Non-pigmented ciliary epithelial cell (primary cell): ENCODE measurements at places on chromosomes 7 and 10.

DNA sequence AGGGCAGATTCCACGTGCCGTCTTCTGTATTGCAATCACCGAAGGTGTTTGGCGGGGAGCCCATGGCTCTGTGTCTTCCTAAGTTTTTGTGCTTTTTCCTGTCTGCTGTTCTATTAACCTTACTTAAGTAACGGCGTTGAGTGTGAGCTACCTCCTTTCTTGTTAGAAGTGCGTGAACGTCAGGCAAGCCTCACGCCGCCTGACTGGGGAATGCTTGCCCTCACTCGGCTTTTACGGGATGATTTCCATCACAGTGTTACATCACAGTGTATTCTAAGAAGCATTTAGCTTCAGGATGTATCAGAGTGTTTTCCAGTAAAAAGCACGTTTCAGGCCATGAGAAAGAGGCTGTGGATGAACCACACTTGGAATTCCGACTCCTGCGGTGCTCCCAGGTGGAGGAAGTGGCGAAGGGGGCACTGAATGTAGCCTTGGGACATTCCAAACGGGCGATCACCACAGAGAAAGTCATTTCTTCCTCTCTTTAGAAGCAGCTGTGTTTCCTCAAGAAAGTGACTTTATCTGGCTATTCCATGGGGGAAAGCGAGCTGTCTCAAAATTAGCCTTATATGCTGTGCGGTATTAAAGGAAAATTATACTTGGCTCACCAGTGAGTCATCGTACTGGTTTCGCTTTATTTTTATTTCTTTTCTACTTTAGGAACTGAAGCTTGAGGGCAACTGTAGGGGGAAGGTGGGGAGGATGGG lies 290.7 kb downstream of the KLF6 start:
- DNase-seq = no peak

- DNase-seq = no peak
Measured at GRCh38 chr10:80646366-80646765, 108.7 kb downstream of the SH2D4B start.

GRCh38 chr7:33849004-33849403 lies 56.3 kb upstream of the BMPER start:
- DNase-seq = no peak

- no peak for DNase-seq
Measured at GRCh38 chr7:108372618-108373017, 83.6 kb downstream of the NRCAM start.

- DNase-seq = no peak
Measured at GRCh38 chr7:47186316-47186715, 395.6 kb downstream of the TNS3 start.

GRCh38 chr10:44971935-44972757 lies 6.5 kb downstream of the DEPP1 start:
- DNase-seq = no peak

DNA sequence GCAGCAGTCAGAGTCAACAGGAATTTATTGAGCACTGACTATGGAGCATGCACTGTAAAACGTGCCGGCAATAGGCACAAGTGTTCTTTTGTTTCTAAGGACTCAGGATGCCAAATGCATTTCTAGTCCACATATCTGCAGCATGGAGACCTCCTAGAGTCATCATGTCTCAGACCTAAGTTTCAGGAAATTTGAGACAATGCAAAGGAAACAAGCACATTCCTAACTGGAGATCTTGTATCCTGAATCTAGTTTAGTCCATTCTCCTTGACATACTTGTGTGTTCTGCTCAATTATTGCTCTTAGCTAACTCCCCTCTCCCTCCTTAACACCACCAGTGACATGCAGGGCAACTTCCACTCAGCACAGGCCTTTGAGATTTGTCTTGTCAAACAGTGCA lies 173.2 kb downstream of the ZNF438 start:
- DNase-seq = no peak

DNA sequence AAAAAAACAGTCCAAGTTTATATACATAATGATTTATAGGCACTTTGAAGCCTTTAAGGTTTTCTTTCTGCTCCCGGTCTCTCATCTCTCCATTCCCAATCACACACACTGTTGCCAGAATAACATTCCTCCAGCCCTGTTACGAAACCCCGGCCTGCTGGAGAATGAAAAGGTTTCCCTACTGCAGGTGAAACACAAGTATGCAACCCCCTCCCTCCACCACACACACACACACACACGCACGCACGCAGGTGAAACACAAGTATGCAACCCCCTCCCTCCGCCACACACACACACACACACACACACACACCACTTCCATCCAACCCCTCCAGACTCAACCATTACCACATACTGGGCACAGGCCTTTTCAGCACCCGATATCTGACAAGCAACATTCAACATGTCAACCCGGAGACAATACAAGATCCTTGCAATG lies 87.5 kb downstream of the PARD3 start:
- DNase-seq = no peak

- DNase-seq = no peak
Measured at GRCh38 chr10:62115321-62115720, 153.3 kb downstream of the RTKN2 start.

DNA sequence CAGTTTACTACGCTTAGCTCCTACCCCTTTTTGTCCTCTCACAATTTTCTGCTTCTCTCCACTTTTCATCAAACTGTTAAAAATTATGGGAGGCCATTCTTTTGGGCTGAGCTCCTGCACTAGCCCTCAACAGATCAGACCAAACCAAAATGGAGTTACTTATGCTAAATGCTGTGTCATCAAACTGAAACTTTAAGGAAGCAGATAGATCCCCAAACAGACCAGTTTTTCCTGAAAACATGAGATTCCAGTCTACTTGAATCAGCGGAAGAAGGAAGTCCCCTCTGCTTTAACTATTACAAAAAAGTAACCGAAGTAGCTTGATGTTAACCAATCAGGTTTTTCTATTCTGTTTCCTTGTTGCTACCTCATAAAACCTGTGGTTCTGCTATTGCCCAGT lies 20.6 kb downstream of the FANK1 start:
- no peak for DNase-seq

- DNase-seq = no peak
Measured at GRCh38 chr7:27510541-27510940, 152.1 kb downstream of the HIBADH start.

DNA sequence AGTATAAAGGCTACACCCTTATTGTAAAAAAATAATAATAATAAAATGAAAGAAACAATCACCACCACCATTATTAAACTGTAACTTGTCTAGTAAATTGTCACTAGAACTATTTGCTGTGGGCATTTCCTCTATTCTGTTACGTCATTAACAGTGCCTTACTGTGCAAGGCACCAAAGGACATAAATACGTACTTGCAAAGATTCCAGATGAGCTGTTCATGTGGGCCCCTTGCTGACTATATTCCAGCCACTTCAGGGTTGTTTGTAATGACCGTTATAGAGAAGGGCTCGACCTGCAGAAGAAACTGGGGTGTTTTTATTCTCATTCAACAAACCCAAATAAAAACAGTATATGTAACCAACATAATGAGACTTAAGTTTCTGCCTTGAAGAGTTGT lies 60.4 kb downstream of the KLRG2 start:
- DNase-seq = no peak

- DNase-seq = peak; percentile 75
Measured at GRCh38 chr7:105198223-105198622, 184.2 kb downstream of the KMT2E start.

DNA sequence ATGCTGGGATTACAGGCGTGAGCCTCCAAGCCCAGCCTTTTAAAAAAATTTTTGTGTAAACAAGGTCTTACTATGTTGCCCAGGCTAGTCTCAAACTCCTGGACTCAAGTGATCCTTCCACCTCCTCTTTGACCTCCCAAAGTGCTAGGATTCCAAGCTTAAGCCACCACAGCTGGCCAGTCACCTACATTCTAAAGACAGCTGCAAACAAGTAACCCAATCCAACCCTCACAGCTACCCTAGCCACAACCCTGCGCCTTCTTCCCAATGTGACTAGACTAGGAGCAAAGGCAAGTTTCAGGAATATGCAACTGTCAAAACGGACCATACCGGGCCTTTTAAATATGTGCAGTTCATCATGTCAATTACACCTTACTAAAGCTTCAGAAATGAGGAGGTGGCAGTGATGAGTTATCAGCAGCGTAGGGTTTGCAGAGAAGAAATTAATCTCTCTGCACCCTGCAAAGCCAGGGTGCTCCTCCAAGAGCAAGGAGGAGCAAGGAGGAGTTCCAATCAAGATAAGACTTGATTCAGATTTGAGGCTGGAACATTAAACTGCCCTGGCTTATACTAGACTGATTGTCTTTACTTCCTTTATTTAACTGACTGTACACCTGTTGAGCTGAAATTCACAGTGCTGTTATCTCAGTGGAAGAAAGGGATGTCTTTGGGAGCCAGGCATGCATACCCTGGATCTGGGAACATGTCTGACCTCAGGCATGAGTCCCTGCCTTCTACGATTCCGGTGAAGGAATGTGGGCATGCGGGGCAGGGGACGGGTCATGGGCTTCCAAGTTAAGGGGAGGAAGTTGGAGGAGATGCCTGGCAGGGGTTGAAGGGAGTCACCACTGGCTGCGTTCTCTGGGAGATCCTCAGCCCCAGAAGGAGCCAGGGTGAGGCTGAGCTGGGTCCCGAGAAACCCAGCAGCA lies 15.5 kb upstream of the TMEM120A start:
- no peak for DNase-seq

DNA sequence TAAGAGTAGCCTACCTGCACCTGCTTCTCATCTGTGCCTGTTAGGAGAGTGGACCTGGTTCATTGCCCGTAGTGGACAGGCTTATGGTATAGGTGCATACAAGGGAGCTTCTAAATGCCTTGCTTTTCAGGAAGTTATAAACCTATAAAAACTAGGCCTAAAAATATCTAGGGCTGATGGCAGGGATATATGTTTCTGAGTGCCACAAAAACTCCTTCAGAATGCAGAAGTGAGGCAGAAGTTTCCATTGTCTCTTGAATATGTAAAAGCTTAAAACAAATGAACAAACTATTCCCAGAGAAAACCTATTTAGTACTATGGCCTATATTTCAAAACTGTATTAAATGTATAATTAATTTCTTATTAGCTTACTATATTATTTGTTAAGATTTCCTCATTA lies 91.8 kb downstream of the RNLS start:
- DNase-seq = no peak

DNA sequence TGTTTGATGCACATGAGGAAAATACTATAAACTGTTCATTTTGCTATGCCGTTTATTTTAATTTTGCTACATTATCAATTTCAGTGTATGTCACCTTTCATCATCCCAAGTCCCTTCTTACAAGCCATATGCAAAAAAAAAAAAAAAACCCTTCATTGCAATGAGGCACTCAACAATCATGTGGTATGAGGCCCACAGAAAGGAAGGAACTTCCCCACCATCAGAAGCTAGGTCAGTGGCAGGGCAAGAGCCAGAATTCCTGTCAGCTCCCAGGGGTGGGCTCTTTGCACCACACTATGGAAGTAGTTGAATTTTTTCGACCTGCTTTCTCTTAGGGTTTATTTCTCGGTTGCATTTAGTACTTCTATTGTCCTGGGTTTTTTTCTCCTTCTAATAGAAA lies 75.4 kb downstream of the NOC3L start:
- DNase-seq = peak; percentile 34

GRCh38 chr10:21498986-21499385 lies 26.5 kb downstream of the SKIDA1 start:
- no peak for DNase-seq

DNA sequence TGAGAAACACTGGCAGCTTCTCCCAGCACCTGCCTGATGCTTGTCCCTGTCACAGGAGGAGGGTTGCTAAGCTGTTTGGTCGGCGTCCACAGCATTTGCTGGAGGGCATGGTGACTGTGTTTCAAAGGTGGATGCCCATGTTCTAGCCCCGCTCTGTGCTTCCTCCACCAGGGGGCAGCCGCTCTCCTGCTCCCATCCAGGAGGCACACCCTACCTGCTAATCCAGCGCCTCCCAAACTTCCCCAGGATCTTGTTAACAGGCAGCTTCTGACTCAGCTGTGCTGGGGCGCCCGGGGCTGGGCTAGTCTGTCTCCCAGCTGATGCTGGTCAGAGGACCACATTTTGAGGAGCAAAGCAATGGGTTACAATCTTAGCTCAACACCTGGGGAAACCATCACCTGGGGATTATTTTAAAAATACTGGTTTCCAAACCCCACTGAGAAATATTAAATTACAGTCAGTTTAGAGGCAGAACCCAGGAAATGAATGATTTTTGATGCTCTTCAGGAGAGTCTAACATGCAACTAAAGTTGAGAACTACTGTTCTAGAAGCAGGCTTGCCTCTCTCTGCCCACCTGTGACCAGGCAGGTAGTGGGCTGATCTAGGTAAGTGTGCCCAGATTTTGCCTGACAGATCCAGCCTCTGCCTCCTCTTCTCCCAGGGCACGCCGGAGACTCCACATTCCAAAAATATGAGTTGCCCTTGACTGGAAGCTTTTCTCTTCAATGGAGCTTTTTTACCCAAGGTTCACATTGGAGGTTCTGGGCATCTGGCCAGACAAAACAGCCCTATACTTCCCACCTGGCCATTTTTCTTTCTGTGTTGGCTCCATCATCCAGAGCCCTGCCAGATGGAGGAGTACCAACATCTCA lies 92.7 kb upstream of the GPR26 start:
- DNase-seq = no peak

- DNase-seq = no peak
Measured at GRCh38 chr10:121087129-121087528, 236.0 kb downstream of the WDR11 start.

DNA sequence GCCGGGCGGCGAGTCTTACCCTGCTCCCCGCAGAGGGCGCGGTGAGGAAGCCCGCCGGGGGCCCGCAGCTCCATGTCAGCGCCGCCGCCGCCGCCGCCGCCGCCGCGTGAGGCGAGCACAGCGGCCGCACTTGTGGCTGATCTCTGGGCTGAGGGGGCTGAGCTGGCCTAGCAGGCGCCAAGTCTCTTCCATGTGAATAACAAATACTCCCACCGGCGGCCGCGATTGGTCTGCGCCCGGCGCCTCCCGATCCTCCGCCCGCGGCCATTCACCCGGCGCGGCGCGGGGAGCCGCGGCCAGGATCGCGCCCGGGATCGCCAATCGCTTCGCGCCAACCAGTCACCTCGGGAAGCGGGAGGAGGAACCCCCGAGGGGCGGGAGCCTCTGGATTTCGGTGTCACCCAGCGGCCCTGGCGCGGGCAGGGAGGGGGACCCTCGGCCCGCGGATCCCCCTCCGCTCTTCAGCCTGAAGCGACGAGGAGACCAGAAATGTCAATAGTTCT lies at the start of gene GRM8:
Gene GRM8, minus strand, starts transcription at position 164 of the 503 bp plus-strand sequence.
- DNase-seq = no peak

DNA sequence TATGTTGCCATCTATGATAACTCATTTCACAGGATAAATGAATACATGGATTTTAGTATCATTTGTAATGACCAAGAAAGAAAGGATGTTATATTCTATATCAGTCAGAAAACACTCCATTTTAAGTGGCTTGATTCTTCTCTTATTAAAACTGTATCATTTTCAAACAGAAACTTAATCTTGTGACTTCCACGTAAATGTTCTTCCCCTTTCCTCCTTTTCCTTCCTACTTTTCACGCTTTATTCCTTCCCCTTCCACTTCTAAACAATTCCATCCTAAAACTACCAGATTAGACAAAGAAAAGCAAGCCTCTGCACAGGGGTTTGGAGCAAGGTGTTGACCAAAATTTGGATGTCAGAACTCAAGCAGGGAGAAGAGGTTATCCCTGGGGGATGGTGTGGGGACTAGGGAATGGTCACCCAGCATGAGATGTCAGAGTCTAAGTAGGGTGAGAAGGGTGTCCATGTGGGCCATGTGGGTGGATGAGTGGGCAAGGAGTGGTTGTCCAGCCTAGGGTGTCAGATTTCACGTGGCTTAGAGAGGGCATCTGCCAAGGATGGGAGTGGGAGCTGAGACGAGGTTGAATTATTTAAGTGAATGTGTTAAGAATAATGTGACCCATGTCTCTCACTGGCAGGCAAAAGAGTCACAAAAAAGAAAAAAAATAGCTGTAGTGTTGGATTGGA lies 5.0 kb upstream of the GSAP start:
- DNase-seq = no peak
